AG10803 (cell line): ENCODE measurements at places on chromosomes 2 and 18.

GRCh38 chr2:168710754-168711467 is 91.5 kb upstream of the NOSTRIN start:
- no peak for DNase-seq

DNA sequence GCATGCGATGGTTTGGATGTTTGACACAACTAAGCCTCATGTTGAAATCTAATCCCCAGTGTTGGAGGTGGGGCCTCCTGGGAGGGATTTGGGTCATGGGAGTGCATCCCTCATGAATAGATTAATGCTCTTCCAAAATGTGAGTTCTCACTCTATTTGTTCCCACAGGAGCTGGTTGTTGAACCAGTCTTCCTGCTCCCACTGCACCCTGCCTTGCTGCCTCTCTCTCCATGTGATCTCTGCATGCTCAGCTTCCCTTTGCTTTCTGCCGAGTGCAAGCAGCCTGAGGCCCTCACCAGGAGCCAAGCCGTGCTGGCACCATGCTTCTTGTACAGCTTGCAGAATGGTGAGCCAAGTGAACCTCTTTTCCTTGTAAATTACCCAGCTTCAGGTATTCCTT is 206.8 kb downstream of the VAPA start:
- DNase-seq: no peak

- peak; percentile 26 for DNase-seq
These were observed 11.4 kb downstream of the OSGEPL1 start for GRCh38 chr2:189751080-189751658.

GRCh38 chr18:11733031-11733430 is 44.0 kb downstream of the GNAL start:
- DNase-seq: peak; percentile 50

GRCh38 chr2:216201692-216202306 is 92.7 kb downstream of the XRCC5 start:
- no peak for DNase-seq

GRCh38 chr2:203973000-203973399 is 36.4 kb downstream of the ICOS start:
- DNase-seq: no peak
